Camera-type eye (tissue), 1 donor: ENCODE measurements at places on chromosomes 12 and 14. TPM values are rescaled to one million over a fixed set of nuclear protein-coding genes. Genes with fewer than 3 reads are reported as not detected.

Gene OR4Q3
- total RNA-seq: not detected

Gene GARIN6
- not detected for total RNA-seq

Gene C12orf60
- 10.1 TPM for total RNA-seq

Gene CAMKK2
- 26.2 TPM for total RNA-seq

Gene BAG5
- 51.6 TPM for total RNA-seq

Gene SERPINA12
- 0.22 TPM for total RNA-seq

Gene TAS2R31
- total RNA-seq: 30.5 TPM

Gene GLT8D2
- 57.2 TPM for total RNA-seq

Gene WNT1
- total RNA-seq: not detected

Gene MYL6
- 753 TPM for total RNA-seq

Gene FAM181A
- not detected for total RNA-seq

Gene FAM90A1
- 0.16 TPM for total RNA-seq

Gene ZFP36L1
- total RNA-seq: 271 TPM

Gene TGM1
- total RNA-seq: 6.2 TPM

Gene TAS2R50
- total RNA-seq: 17.0 TPM

Gene INSM2
- 24.3 TPM for total RNA-seq

Gene AKAP5
- total RNA-seq: 3.8 TPM

Gene LTBR
- 21.1 TPM for total RNA-seq

Gene HCAR1
- 0.99 TPM for total RNA-seq

Gene PRB3
- total RNA-seq: not detected

Gene SLCO1B3
- total RNA-seq: not detected

Gene CLEC14A
- total RNA-seq: 27.9 TPM

Gene KRT8
- total RNA-seq: 21.5 TPM

Gene RHEBL1
- total RNA-seq: 0.77 TPM

Gene KRT72
- not detected for total RNA-seq

Gene ACOT6
- not detected for total RNA-seq

Gene ADIPOR2
- total RNA-seq: 48.8 TPM

Gene TUNAR
- total RNA-seq: 6.1 TPM

Gene SLC22A17
- total RNA-seq: 65.6 TPM

Gene SLC25A21
- 0.49 TPM for total RNA-seq

Gene LRRC23
- total RNA-seq: 14.5 TPM

Gene DHH
- total RNA-seq: 1.4 TPM

Gene COQ10A
- total RNA-seq: 17.2 TPM

Gene BICDL1
- 24.7 TPM for total RNA-seq

Gene USP30
- 32.4 TPM for total RNA-seq

Gene RNASE2
- total RNA-seq: not detected
